Erythroblast (primary cell): ENCODE measurements at places on chromosomes 4 and X.

- DNase-seq, result peak; percentile 71
These were observed 10.0 kb upstream of the ASMTL start for GRCh38 chrX:1462596-1463251.

DNA sequence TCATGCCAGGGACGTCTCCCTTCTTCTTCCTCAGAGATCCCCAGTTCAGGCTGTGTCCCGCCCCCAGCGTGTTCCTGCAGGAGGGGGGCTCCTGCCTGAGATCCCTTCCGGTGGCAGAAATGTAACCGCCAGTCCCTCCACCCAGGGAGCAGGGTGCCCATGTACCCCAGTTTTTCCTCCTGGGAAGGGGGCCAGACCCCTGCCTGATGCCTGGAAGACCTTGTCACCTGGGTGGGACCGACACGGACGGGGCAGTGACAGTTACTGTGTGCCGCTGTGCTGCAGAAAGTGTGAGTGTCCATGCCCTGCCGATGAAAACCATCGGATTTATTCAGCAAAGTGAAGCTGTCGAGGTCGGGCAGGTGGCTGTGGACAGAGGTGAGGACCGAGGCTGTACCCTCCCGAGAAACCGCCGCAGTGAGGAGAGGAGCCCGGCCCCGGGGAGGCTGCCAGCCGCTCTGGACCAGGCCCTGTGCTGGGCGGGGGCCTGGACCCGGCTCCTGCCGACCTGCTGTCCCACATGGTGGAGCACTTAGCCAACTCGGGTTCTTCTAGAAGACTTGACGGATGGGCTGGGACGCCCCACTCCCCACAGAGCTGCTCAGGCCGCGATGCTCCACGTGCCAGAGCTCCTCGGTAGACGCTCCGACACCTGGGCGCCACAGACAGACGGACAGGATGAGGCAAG is 36.7 kb upstream of the HMX1 start:
- DNase-seq, result no peak

DNA sequence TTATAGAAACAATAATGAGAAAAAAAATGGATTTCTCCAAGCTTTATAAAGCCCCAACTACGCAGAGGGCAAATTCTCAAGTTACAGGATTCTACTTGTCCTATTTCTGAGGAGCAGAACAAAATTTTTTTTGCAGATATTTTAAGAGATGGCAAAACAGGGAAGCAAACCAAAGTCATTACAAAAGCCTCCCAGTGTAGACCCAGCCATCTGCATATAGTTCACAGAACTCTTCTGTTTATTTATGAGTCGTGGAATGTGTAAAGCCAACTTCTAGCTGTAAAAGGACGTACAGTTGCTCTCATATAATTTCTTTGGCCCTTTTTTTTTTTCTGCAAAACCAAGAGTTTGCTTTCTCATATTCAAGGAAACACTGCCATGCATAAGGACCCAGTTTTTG is 120.4 kb downstream of the PCDH7 start:
- DNase-seq, result no peak

DNA sequence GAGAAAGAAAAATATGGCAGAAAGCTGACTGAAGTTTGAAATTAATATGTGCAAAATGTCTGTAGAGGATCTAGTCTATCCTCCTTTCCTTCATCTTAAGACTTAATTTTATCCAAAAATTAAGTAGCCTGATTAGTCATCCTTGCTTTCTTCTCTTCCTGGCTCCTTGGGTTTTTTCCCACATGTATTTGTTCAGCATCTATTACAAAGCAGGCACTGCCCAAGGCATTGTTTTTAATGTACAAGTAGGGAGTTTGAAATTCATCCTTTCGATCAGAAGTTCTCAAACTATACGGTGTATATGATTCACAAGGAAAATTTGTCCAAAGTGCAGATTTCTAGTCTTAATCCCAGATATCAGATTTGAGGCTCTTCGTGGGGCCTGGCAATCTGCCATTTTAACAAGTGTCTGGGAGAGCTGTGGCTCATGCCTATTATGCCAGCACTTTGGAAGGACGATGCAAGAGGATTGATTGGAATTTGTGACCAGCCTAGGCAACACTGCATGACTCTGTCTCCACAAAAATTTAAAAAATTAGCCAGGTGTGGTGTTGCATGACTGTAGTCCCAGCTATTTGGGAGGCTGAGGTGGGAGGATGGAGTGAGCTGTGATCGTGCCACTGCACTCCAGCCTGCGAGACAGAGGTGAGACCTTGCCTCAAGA is 19.4 kb upstream of the YTHDC1 start:
- DNase-seq, result no peak

DNA sequence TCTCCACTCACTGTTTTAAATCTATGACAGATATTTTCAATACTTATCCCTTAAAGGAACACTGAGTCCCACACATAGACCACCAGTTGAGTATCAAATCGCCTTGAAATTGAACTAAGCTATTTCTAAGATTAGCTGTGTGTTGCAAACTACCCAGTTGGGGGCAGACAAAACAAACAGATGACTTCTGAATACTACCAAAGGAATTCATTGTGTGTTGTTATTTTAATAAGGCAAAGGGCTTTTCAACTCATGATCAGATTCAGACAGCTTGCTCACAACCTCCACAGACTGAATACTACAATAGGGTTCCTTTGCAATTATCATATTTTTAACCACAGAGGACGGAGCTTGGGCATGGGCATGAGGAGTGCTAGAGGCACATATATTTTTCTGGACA is 283.0 kb upstream of the GPC4 start:
- DNase-seq, result no peak

- DNase-seq, result no peak
These were observed 116.2 kb downstream of the CAMK2D start for GRCh38 chr4:113645288-113645687.

DNA sequence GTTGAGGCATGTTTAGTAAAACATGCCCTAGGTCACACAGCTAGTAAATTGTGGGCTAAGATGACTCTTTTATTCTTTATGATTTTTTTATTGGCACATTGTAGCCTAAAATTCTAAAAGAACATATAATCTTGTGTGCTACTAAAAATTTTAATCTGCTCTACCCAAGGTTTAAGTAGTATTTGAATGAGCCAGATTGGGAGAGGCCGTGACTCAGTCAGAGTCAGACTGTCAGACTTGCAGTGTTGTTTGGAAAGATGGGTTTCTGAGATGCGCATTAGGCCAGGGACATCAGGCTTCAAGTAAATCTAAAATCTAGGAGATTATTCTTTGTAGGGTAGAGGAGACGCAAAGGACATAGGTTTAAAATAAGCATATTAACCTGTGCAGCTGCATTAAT is 30.7 kb upstream of the TMPRSS11E start:
- DNase-seq, result no peak

DNA sequence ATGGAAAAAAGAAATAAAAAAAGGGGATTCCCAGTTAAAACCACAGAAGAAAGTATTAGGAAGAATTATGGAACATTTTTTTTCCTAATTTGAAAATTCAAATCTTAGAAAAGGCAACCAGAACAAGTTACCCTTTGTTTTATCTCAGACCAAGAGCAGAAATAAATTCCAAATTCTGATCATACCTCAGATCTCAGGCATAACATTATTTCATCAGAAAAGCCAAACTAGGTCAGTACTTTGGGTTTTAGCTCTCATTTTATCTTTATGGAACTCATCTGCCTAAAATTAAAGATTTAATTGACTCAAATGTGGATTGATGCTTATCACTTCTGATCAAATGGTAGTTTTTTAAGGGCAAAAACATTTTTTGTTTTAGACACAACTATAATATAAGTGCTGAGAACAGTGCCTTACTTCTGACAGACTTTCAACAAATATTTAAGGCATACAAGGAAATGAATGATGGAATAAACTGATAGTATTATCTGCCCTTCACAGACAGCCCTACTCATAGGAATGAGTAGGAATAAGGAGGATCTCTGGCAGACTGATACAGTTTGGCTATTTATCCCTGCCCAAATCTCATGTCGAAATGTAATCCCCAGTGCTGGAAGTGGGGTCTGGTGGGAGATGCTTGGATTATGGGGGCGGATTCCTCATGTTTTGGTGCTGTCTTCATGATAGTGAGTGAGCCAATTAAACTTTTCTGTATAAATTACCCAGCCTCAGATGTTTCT is 245.3 kb upstream of the PITX2 start:
- no peak for DNase-seq

DNA sequence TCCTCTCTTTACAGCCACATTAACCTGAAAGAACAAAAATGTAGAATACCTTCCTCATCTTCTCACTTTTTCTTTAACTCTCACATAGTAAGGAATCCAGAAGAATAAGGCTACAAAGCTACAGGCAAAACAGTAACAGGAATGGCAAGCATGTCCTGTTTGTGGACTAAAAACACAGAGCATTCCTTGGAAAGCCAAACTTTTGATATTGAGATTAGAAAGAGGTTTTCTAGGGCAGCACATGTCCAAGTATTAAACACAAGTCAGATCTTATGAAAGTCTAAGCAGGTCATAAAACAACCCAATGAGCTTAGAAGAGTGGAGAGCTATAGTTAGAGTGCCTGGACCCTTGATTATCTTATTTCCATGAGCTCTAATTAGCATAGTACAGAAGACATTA is 58.2 kb upstream of the FAM9C start:
- DNase-seq, result no peak

- DNase-seq, result no peak
These were observed 98.0 kb upstream of the MAP9 start for GRCh38 chr4:155474758-155475157.

DNA sequence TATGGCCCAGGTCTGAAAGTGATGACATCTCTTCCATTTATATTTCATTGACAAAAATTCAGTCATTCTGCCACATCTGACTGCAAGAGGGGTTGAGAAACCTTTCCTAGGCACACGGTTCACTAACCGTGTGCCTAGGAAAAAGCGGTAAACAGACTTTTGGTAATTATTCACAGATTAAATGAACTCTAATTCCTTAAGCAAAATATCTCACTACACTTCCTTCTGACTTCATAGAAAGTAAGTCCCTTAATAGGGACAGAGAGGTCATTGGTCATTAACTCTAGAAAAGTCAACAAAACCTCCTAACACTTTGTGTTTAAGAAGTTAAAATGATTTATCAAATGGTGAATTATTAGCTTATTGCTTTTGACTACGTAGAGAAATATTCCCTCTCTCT is 205.1 kb downstream of the PDHA2 start:
- no peak for DNase-seq

DNA sequence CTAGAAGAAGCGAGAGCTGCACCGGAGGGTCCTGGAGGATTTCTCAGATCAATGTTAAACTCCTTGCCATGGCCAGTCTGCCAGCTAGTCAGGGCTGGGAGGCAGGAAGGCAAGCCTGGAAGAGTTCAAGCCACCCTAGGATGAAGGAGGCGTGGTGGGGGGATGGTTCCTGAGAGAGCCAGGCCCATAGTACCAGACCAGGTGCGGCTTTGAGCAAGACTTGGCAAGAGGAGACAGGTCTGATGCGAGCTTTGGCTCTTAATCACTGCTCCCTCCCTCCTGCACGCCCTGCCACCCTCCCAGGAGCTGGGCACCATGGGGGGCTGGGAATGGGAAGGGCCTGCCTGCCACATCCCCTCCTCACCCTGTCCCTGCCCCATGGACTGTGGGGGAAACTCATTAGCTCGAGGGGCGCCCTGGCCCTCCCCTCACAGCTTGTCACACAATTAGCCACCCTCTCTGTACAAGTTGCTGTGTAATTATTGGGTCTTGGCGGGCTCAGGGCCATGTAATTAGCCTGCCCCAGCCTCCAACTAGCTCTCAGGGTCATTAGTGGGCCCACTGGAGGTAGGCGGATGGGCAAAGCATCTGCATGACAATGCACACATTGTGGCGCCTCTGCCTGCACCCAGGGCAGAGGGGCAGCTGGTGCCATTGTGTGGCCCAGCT is 50.3 kb downstream of the EFNB1 start:
- no peak for DNase-seq

DNA sequence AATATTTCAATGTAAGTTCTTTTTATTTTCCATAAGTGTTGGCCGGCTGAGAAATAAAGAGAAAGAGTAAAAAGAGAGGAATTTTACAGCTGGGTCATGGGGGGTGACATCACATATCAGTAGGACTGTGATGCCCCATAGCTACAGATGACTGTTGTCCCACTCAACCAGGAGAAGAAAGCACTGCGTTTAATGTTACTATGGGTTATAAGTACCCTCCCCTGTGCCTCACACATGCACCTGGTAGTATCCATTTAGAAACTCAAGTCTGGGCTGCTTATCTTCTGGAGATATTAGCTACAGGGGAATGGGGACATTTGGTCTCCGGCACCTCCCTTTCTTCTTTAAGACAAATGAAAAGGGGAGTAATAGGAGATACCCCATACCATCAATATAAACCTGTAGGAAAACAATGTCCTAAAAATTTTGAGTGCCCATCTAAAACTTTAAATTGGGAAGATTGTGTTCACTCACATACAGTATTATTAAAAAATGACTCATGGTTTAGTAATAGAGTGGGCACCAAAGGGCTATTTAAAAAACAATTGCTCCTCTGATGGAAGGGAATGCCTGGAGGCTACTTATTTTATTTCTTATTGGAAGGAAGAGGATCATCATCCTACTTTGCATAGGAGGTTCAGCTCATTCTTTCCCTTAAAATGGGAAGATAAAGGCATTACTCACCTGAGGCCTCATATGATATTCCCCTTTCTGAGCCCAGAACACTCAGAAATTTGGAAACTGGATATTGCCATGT is 18.2 kb downstream of the UGT2B11 start:
- DNase-seq, result no peak

GRCh38 chr4:42401171-42401570 is 3.9 kb downstream of the SHISA3 start:
- DNase-seq, result no peak

GRCh38 chrX:110276778-110277177 is 41.1 kb downstream of the AMMECR1 start:
- DNase-seq, result no peak

- no peak for DNase-seq
These were observed 304.7 kb upstream of the GATB start for GRCh38 chr4:152065545-152065944.

DNA sequence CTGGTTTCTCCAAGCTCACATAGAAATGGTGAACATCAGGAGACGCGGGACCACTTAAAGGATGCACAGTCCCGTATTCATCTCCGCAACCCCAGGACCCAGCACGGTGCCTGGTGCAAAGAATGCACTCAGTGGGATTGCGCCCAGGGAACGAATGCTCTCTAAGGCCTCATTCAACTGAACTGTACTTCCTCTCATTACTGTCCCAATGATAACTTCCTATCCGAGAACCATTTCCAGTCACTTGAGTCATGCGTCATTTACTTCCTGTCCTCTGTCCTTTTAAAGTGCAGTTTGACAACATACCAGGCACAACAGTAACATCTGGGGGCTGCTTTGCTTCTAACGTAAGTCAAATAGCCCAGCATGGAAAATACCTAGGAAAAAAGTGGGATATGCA is 75.7 kb downstream of the RBM47 start:
- DNase-seq, result no peak

- no peak for DNase-seq
These were observed 50.1 kb downstream of the MFAP3L start for GRCh38 chr4:169975838-169976796.

GRCh38 chrX:11757719-11758399 is at the start of gene MSL3:
MSL3 (plus strand) TSS chrX:11758237; CDS start chrX:11758264, 27 bp downstream.
- peak; percentile 87 for DNase-seq

- DNase-seq, result no peak
These were observed 276.9 kb downstream of the FAM47A start for GRCh38 chrX:33855251-33855650.
